ENCODE measurements at places on chromosomes 1 and 21.

GRCh38 chr21:34959607-34960006 lies 89.5 kb downstream of the RUNX1 start:
- no peak for DNase-seq

DNA sequence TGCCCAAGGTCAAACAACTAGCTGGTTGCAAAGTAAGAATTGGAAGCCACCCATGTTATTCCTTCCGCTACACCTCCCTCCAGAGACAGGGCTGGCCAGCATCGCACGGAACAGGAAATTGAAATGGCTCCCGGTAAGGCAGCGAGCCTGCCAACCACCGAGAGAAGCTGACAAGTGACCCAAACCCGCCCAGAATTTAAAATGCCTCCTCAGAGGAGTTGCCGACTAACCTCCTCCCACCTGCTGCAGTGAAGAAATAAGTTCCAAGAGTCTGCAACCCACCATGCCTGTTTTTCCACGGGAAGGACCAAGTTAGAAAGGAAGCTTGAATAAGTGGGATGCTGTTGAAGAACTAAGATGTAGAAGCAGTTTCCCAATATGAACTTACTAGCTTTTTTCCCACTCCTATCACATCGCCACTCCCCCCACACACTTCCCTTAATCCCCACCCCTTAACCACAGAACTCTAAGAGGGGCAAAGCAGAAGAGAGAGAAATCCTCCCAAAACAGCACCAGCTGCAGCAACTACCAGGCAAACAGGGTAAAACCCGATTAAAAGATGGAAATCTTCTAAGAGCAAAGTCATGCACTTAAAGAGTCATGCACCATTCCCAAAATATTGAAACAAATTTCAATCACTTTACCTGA lies 78.6 kb downstream of the TIAM1 start:
- DNase-seq, result no peak

GRCh38 chr21:40130476-40130875 lies 263.2 kb downstream of the PCP4 start:
- DNase-seq, result no peak

DNA sequence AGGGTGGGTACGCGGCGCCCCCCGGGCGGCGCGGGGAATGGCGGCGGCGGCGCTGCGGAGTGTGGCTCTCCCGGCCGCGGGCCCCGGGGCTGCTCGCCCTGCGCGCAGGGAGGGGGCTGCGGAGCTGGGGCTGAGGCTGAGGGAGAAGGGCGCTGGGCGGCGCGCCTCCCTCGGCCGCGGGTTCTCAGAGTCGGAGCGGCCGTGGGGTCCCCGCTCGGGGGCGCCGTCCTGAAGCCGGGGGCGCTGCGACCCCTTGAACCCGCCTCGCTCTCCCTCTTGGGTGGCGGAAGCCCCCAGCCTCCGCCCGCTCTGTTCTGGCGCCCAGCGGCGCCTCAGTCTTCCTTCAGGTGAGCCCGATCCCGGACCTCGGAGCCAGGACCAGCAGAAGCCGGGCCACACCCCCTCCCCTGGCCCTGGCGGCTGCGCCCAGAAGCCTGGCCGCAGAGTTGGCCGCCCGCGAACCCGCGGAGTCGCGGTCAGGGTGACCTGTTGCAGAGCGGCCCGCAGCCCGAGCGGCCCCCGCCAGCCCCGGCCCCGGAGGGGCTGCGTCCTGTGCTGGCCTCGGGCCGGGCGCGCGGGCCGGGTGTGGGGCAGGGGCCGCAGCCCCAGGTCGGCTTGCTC lies 532 bp downstream of the RALGPS2 start:
- DNase-seq, result no peak

DNA sequence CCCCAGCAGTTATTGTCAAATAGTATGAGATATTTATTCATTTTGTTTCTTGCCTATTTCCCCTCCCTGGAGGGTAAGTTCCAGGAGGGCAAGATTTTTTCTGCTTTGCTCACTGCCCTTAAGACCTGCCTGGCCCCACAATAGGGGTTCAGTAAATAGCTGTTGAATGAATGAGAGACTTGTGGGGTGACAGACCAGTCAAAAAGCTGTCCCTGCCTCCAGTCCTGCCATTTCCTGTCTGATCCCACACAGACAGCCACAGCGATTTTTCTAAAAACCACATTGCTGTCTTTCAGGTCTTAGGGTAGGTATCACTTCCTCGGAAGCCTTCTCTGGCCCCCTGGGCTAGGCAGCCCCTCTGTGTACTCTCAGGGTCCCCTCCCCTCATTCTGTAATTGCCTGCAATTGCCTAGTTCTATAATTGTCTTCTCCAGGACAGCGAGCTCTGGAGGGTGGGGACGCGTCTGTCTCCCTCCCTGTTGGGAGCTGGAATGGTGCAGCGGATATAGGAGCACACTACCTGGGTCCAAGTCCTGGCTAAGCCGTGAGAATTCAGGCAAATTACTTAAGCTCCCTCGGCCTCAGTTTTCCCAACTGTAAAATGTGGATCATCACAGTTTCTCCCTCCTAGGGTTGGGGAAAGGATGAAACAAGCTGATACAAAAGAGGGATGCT lies 1.8 kb upstream of the EXTL1 start:
- peak; percentile 71 for DNase-seq

GRCh38 chr1:12600880-12601633 lies 17.0 kb downstream of the DHRS3 start:
- DNase-seq, result no peak

Measured in astrocyte (in vitro differentiated cells and primary cell).